Activated CD4-positive, CD25-positive, alpha-beta regulatory T cell (primary cell): ENCODE measurements at places on chromosomes 13 and 19.

DNA sequence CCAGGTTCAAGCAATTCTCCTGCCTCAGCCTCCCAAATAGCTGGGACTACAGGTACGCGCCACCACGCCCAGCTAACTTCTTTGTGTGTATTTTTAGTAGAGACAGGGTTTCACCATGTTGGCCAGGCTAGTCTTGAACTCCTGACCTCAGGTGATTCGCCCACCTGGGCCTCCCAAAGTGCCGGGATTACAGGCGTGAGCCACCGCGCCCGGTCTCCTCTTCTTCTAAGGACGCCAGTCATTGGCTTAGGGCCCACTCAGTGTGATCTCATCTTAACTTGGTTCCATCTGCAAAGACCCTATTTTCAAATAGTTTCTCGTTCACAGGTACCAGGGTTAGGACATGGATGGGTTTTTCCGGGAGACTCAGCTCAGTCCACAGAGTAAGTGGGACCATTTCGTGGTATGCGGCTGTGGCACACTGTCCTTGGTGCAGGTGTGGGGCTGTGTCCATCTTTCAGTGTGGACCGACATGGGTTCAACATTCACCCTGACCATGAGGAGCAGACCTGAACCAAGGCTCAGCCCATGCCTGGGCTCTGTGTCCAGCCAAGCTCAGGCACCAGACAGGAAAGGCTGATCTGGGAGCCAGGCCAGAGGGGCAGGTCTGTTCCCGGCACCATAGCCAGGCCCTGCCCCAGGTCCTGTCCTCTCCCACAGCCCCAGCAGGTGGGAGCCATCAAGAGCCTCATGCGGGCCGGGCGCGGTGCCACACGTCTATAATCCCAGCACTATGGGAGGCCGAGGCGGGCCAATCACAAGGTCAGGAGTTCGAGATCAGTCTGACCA, 2.8 kb upstream of the MKNK2 start:
- DNase-seq = no peak

- DNase-seq = no peak
Measured at GRCh38 chr19:50808856-50809255, 14.7 kb downstream of the KLK1 start.

GRCh38 chr19:9538183-9539058, at the start of gene ZNF426:
TSS of gene ZNF426 (minus strand) at chr19:9538645. CDS start at chr19:9536232, 2,413 bp downstream.
- peak; percentile 54 for DNase-seq

- no peak for DNase-seq
Measured at GRCh38 chr13:33528896-33529295, 243.3 kb upstream of the STARD13 start.

- no peak for DNase-seq
Measured at GRCh38 chr19:17889609-17890214, 18.0 kb downstream of the SLC5A5 start.

DNA sequence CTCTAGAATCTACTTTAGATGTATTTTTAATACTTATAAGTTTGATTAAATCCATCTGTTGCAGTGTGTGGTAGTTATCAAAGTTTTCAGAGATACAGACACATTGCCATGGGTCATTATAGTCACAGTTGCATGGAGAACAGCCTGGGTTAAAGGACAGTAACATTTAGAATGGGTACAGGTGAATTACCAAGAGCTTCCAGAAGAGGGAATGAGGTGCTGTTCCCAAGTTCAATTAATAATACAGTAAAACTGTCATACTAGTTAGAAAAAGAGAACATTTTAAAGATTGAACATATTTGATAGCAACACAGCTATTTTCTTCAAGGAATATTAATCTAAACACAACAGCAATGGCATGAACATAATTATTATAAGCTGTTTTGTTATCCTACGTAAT, 322.6 kb upstream of the SLC10A2 start:
- no peak for DNase-seq

DNA sequence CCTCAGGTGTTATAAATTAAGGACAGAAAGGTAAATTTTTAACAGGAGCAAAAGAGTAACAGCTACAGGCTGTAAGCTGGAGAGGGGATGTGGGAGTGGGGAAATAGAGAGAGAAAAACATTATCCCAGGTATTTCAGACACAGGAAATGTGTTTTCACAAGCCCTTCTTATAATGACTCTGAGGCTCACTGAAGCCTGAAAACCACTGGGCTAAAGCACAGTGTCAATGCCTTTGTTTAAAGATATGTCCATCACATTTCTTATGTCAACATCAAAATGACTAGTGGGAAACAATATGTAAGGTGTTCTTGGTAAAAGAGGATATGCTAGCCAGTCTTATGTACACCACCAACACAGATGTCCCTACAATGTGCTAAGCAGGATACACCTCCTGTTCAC, 365.9 kb downstream of the FGF14 start:
- DNase-seq = no peak

GRCh38 chr13:65540175-65540574, 1690.0 kb downstream of the PCDH9 start:
- DNase-seq = no peak

- no peak for DNase-seq
Measured at GRCh38 chr19:13001502-13002165, 6.4 kb downstream of the NFIX start.

GRCh38 chr13:90882551-90882950, 464.9 kb upstream of the MIR17HG start:
- no peak for DNase-seq

DNA sequence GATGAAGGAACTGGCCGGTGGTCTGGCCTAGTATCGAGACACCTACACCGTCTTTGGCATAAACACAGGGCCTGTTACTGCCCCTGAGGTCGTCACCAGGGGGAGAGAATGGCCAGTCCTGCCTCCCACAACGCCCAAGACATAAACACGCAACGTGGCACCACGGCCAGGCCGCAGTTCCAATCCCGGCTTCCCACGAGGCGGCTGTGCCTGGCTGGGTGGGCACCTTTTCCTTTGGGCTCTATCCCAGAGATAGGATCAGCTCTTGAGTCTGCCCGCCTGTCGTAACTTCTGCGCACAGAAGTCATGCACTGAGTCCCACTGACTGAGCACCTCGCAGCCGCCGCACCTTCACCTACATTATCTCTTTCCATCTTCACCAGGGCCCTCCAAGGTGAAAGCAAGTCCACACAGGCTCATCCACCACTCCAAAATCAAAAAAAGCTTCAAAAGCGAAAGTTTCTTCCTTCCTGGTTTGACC, 1.1 kb downstream of the MIER2 start:
- no peak for DNase-seq

DNA sequence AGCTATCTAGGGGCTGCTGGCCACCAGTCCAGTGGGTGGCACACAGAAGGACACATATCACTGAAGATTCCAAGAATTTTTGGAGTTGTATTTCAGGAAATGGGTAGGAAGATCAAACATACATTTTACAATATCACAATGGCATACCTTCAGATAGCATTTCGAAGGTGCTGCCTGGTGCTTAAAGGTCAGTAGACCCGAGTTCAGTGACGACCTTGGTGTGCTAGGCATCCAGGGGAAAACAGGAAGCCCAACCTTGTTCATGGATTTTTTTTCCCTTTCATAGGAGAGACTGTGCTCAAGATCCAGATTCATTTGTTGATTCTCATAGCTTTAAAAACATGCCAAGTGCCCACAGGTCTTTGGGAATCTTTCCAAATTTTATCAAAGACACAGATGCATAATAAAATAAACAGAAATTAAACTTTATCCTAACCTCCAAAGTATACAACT, 51.0 kb upstream of the RCBTB2 start:
- no peak for DNase-seq

GRCh38 chr19:17001603-17002183, 24.9 kb downstream of the CPAMD8 start:
- peak; percentile 68 for DNase-seq

GRCh38 chr13:72253754-72254153, 386.8 kb upstream of the DACH1 start:
- no peak for DNase-seq

DNA sequence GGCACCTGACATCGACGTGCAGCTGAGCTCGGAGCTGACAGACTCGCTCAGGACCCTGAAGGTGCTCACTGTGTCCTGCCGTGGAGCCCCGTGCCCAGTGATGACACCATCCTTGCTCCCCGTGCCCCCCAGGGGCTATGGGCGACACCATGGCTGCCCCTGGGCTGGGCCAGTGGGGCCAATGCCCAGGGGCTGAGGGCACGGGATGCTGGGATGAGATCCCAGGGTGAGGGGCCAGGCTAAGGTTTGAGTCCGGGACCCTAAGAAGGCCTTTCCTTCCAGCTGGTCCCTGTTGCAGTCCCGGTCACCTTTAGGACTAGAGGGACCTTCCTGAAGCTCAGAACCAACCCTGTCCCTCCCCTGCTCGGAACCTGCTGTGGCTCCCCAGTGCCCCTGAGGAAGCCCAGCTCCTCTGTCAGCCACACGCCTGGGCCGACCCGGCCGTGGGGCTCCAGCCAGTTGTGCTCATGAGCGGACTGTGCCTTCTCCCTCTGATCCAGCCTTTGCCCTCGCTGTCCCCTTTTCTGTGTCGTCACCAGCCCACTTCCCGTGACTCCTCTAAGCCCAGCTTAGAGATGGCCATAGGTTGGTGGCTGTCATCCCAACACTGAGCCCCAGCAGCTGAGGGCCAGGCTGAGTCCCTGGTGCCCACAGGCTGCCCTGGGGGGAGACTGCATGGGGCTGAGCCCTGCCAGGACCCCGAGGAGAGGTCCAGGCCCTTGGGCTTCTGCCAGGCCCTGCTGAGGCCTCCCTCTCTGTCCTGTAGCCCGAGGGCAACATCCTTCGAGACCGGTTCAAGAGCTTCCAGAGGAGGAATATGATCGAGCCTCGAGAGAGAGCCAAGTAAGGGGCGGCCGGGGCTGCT, 10.6 kb downstream of the NOP53 start:
- DNase-seq = no peak

- no peak for DNase-seq
Measured at GRCh38 chr13:110483386-110483968, 78.0 kb downstream of the RAB20 start.

DNA sequence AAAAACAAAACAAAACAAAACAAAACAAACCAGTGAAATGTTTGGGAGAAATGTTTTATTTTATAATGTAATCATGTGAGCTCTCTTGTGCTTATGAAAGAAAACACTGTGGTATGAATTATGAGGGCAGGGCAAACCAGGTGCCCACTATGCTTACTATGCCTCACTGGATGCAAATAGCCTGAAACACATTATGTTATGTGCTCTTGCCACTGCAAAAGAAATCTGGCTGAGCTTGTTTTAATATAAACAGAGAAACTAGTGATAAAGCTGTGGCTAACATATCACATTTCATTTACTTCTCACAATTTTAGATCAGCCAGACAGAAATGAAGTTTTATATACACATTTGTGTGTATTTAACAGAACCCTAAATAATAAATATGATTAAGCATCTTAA, 8.7 kb upstream of the NBEA start:
- DNase-seq = no peak

- no peak for DNase-seq
Measured at GRCh38 chr13:53135301-53135700, 106.7 kb downstream of the OLFM4 start.

DNA sequence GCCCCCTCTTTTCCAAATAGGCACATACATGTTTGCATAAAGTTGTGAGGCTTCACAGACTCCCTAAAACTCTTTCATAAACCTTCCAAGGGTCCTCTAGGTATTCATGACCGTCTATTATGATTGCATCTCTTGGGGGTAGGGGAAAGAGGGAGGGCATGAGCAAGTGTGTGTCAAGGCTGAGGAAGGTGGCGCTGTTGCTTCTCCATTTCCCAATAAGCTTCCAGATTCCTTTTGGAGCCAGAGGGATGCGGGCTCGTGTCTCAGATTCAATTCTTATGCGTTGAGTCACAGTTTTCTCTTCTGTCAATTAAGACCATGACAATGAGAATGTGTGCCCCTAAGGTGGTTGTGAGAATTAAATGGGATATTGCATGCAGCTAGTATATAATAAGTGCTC, 51.0 kb upstream of the CYP2A7 start:
- DNase-seq = no peak

GRCh38 chr13:89458456-89458855, 1787.3 kb downstream of the SLITRK5 start:
- no peak for DNase-seq

DNA sequence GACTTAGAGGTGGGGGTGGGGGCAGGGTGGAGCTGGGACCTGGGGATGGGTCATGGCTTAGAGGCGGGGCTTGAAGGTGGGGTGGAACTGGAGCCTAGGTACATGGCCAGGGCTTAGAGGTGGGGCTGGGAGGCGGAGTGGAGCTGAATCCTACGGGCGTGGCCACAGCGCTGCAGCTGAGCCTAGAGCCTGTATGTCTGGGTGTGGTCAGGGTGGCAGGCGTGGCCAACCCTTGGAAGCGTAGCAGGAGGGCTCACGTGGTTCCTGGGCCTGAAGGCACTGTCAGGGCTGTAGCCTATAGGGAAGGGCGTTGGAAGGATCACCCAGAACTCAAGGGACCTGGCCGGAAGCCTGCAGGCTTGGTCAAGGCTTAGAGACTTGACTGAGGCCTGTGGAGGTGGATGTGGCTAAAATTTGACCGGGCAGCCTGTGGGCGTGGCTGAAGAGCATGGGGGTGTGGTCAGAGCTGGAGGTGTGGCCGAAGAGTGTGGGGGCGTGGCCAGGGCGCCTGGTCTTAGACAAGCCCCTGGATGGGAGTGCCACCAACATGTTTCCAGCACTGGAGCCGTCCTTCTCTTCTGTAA, 24.3 kb downstream of the COLGALT1 start:
- no peak for DNase-seq

- no peak for DNase-seq
Measured at GRCh38 chr13:49214917-49215376, 5.2 kb upstream of the MLNR start.

DNA sequence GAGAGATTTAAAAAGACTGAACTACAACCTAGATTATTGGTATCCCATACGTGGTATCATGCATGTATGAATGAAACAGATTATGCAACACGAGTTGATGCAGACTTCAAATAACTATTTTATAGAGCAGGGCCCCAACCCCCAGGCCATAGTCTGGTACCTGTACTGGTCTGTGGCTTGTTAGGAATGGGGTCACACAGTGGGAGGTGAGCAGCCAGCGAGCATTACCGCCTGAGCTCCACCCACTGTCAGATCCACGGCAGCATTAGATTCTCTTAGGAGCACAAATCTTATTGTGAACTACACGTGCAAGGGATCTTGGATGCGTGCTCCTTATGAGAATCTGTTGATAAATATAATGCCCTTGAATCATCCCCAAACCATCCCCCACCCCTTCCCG, 320.2 kb downstream of the TBC1D4 start:
- no peak for DNase-seq

GRCh38 chr19:6014551-6015135, 36.7 kb upstream of the RANBP3 start:
- DNase-seq = no peak

DNA sequence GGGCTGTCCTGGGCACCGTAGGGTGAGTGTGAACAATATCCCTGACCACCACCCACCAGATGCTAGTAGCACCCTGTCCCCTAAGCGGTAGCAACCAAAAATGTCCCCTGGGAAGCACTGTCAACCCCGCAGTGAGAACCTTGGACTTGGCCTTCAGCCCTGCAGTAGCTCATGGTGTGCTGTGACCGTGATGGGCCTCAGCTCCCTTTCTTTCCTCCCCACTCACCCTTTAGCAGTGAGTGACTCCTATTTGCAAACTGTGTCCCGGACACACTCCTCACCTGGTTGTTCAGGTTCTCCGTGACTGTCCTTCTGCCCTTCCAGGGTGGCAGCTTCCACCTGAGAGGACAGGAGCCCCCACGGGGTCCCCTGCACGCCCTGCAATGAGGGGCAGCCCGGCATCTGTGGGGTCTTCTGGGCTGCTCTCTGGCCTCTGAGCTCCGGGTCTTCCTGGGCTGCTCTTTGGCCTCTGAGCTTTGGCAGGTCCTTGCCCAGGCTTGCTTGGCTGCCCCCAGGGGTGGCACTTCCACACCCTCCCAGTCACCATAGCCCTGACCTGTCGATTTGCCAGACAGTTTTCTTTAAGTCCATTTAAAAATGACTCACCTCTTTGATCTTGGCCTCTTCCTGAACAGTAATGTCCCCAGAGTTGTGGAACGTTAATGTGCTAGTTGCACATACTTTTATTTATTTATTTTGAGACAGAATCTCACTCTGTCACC, 3.8 kb downstream of the KDM4B start:
- no peak for DNase-seq
